NCI-H345 (cell line): ENCODE measurements at places on chromosomes 4 and X.
A peak's percentile ranks its signal among the peaks of the same experiment; 100 is the strongest.

- DNase-seq, result peak; percentile 10
Measured at GRCh38 chr4:41267997-41268396, 11.3 kb downstream of the UCHL1 start.

- no peak for DNase-seq
Measured at GRCh38 chr4:7189475-7190277, 2.7 kb upstream of the SORCS2 start.

DNA sequence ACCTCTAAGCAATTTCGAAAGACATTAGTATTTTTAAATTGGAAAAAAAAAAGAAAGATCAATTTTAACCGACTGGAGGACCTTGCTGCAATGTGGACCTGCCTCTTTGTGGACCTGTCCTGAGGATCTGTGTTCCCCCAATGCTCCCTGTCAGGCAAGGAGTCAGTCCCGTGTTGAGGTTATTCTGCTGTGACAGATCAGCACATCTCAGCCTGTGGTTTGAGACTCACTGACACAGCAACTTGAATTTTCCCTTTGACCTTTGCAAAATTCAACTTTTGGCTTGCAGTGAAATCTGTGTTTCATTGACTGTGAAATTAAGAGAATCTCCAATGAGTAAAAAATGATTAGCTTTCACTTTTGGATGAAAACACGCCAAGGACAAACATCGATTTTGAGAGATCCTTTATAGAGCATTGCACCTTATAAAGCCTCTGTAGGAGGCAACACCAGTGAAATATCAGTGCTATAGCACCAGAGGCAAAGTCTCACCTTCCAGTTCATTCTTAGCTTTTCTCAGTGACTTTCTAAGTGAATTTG is 186.9 kb downstream of the GPAT3 start:
- DNase-seq, result no peak

GRCh38 chr4:54365691-54366090 is 136.6 kb downstream of the PDGFRA start:
- DNase-seq, result no peak

GRCh38 chr4:102524691-102525090 is 23.5 kb downstream of the NFKB1 start:
- DNase-seq, result no peak
